ENCODE measurements at places on chromosomes 6 and 20.
A peak's percentile ranks its signal among the peaks of the same experiment; 100 is the strongest.

- peak; percentile 82 for DNase-seq
Measured at GRCh38 chr20:2742934-2743559, 50.5 kb downstream of the EBF4 start.

- DNase-seq = no peak
Measured at GRCh38 chr6:38192011-38192410, 372.5 kb downstream of the ZFAND3 start.

- DNase-seq = peak; percentile 8
Measured at GRCh38 chr6:45500924-45501816, 123.4 kb upstream of the SUPT3H start.

GRCh38 chr6:33952016-33952415 lies 148.2 kb upstream of the MLN start:
- DNase-seq = no peak

DNA sequence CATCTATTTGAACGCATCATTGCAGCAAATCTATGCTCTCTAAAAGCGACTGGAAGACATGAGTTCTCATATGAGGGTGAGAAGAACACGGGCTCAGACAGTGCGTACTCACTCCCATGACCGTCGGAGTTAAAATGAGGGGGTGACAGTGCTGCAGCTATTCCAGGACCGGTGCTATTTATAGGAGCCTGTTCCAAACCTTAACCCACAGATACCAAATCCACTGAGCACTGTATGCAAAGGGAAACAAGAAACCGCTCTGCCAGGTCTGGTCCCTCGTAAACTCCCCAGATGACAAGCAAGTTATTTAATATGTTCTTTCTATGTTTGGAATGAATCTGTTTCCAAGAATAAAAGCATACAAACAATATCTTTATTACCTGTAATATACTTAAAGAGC lies 22.9 kb downstream of the PPP1R3G start:
- DNase-seq = no peak

DNA sequence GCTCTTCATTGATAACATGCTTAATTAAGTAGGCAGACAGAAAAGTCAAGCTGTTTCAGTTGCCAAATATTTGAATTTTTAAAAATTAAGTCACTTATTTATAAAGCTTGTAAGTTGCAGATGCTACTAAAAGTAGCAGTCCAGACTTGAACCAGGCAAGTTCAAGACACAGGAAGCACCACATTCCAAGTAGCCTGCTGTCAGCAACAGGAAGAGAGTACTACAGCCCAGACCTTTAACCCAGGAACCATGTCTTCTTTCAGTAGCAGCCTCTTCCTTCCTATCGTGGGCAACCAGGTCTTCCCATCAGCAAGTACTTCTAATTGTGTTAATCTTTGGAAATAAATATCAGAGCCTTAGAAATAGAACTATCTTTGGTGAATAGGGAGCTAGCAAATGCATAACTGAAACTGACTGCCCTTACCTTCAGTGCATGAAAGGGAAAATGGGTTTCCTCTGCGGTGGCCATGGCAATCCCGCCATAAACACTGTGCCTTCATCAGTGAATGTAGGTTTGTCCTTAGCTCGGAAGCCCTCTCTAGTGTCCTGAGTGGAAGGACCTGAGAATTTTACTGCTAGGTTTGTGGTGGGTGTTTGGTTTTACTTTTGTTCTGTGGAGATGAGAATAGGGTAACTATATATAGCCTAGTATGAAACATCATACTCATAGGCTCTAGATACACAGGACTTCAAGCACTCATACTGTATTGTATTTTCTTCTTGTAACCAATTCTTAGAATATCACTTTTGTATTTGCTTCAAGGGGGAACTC lies 95.6 kb downstream of the SYCP2 start:
- no peak for DNase-seq

GRCh38 chr20:54197621-54198604 lies 10.0 kb upstream of the PFDN4 start:
- peak; percentile 43 for DNase-seq

GRCh38 chr20:51017251-51017650 lies 5.7 kb downstream of the KCNG1 start:
- DNase-seq = no peak

GRCh38 chr20:24781418-24781980 lies 167.6 kb upstream of the CST7 start:
- DNase-seq = peak; percentile 79

- DNase-seq = no peak
Measured at GRCh38 chr6:56387621-56388414, 140.4 kb upstream of the COL21A1 start.

DNA sequence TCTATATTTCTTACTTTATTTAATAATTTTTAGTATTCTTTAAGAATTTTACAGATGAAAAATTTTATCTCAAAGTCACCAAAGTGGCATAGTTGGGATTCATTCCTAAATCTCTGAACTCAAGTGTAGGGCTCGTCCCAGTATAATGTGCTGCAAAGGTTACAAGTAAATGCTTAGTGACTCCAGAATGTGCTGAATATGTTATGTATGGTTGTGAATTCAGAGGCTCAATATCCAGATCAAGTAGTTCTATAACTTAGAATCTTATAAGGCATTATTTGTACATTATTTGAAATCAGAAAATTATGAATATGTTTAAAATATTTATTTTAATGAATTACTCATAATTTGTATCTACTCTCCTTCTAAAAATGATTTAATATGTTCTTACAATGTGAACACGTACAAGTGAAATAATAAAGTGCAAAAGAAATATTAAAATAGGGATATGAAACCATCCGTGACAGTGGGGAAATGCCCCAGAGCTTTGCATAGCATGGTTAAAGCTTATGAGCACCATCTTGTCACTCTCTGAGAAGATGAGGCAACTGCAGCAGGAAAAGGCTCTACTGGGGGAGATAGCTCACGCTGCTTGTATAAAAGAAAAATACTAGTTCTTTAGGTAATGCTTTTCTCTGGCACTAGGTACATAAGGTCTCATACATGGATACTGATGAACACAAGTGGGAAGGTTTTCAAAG lies 259.0 kb downstream of the FOXC1 start:
- DNase-seq = peak; percentile 14

DNA sequence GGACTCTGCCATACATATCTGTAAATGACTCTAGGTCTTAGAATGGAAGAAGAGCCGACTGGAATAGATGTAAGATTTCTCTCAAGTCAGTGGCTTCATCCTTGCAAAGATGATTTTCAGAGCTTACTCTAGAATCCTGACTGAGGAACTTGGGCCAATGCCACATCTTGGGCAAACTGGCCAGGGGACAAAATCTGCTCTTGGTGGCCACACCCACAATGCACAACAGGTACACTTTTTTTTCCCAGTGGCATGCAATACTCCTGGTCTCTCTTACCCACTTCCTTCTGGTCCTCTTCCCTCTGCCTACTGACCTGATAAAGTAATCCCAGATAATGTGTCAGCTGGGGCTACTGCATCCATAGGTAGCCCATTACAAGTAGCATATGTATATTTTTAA lies 13.4 kb downstream of the CLIC5 start:
- DNase-seq = no peak

DNA sequence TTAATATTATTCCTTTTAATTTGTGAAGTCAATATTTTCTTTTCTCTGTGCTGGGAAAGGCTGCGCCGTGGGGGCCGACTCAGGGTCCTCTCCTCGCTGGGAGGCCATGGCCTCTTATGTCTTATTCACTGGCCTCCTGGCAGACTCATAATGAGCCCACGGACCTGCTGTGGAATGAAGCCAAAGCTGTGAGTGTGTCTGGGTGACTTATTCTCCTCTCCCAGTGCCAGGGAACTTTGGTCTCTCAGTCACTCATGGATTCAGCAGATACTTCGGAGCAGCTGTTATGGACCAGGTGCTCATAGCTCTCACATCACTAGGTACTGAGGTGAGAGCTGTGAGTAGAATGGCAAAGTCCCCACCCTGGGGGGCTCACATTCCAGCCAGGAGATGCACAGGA lies 297.6 kb downstream of the CDH26 start:
- no peak for DNase-seq

- no peak for DNase-seq
Measured at GRCh38 chr6:109961611-109962041, 16.5 kb upstream of the GPR6 start.

DNA sequence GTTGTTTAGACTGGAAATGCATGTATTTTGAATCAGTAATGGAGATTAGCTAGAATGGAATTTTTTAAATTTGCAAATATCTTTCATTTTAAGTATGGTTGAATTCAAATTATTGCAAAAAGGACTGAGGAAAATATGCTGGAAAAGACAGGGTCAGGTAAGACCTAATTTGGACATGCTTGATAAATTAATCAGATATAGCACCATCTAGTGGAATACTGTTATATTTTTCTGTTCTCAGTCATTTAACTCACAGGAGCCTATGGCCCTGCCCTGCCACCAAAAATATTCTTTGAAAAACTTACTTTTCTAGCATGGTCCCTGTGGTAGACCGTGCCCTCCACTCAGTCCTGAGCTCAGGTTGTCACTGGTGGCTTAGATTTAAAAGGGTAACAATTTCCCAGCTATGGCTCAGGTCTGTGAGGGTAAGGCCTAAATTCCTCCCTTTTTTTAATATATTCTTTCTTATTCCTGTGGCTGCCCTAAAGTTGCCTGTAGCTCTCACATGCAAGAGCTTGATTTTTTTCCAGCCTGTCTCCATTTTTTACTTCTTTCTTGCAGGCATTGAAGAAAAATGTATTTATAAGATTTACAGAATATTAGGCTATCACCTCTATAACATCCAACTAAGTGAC lies 25.3 kb upstream of the KIAA1586 start:
- peak; percentile 65 for DNase-seq

GRCh38 chr6:136566007-136566487 lies 15.8 kb upstream of the MAP7 start:
- no peak for DNase-seq

Data from NCI-H526 (cell line).